ENCODE measurements at places on chromosomes 7 and 10.

GRCh38 chr10:32938554-32939061 lies 19.4 kb downstream of the ITGB1 start:
- DNase-seq, result peak; percentile 56

DNA sequence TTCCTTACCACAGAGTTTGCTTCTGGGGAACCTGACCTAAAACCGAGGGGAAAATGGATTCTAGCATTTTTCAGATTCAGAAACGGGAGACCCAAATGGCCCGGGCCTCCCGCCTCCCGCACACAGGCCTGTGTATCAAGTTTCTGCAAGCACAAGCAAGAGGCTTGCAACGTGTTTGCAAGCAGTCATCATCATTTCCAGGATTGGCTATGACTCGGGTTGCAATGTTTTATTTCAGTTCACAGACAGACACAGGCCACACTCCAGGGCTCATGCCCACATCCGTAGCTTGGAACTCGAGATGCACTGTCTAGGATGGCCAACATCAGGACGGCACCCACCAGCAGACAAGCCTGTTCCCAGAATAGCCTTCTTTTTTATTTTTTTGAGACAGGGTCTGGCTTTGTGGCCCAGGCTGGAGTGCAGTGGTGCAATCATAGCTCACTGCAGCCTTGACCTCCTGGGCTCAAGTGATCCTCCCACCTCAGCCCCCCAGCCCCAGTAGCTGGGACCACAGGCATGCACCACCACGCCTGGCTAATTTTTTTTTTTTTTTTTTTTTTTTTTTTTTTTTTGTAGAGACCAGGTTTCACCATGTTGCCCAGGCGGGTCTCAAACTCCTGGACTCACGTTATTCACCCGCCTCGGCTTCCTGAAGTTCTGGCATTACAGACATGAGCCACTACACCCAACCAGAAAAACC lies 68.1 kb upstream of the FOXK1 start:
- DNase-seq, result peak; percentile 79

DNA sequence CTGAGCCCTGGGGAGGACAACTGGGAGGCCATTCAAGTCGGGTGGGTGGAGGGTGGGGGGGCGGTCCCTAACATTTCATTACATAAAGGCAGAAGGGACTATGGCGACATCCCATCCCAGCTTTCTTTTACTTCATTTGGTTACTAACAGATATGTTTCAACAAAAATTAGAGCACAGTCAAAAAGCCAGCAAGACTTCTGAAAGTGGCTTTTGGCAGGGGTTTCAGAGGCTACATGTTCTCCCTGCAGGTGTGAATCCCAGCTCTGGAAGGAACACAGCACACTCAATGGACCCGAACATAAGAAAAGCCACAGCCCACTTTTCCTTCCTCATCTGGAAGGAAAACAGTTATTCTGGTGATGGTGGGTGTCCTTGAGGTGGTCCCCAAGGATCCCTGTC lies 7.1 kb downstream of the FAM171A1 start:
- DNase-seq, result no peak

GRCh38 chr7:124255041-124255655 lies 222.3 kb upstream of the TMEM229A start:
- no peak for DNase-seq

- peak; percentile 14 for DNase-seq
These were observed 218.6 kb downstream of the DGKI start for GRCh38 chr7:137628216-137628615.

- peak; percentile 73 for DNase-seq
These were observed 97.4 kb upstream of the PIK3CG start for GRCh38 chr7:106767498-106768323.

GRCh38 chr7:140211698-140212097 lies 34.9 kb upstream of the KDM7A start:
- no peak for DNase-seq

DNA sequence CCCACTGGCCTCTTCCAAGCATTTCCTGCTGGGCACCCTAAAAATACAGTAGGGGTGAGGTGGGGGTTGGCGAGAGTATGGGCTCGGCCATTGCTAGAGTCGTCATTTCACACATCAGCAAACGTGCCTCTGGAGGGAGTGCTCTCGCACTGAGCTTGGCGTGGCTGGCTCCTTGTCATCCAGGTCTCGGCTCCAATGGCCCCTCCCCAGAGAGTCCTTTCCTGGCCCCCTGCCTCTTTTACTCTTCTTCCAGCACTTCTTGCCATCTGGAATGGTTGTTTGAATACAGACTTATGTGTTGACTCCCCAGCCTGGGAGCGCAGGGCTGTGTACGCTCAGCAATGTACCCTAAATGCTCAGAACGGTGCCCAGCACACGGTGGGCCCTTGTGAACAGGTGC lies 18.8 kb downstream of the UNC5B start:
- no peak for DNase-seq

DNA sequence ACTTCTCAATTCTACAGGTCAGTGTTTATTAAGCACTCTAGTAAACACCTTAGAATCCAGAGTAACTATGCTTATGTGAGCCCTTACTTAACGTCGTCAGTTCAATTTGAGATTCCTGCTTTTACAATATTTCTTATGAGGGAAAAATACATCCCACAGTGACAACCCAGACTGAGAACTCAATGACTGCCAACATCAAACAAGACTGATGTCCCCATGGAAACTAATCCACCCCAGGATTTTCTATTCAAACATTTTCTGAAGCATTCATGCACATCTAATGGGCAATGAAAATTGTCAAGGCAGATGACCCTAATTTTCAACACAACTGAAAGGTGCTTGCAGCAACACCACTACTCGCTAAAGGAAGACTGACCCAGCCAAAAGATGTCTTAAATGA lies 67.0 kb downstream of the ATE1 start:
- no peak for DNase-seq

GRCh38 chr7:1007901-1008300 lies 24.9 kb downstream of the CYP2W1 start:
- DNase-seq, result no peak
